GM06990 (cell line): ENCODE measurements at places on chromosomes 11 and 22.

DNA sequence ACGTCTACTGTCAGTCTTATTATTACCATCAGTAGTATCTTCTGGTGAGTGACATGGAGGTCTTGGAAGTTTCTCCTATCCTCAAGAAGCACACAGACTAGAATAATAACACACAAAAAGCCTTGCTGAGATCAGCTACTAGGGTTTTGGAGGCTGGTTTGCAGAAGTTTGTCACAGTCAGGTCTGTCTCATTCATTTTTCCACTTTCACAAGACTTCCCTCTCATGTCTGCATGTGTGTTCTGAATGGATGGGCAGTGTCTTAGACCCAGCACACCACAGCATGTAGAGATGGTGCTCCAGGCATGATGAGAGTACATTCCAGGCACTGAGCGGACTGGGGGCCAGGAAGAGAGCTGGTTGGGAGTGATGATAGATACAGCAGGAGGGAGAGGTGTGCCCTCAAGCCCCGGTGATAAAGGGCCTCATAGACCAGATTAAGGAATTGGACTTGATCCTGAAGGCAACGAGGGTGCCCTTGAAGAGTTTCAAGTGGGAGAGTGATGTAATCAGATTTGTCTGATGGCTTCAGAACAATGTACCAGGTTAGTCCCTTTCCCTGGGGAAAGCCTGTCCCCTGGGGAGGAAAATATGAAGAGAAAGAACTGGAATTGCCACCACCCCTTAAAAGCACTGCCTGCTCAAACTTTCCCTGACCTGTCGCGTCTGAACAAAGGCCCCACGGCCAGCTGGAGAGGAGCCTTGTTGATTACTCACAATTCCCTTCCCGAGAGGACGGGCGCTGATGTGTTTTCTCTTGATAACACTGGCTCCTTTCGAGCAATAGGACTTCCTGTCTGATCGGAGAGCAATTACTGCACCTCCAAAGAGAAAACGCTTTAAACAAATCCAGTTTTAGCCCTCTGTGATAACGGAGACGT lies 45.1 kb upstream of the LMO2 start:
- DNase-seq = no peak

- DNase-seq = no peak
These were observed 1.6 kb upstream of the BCR start for GRCh38 chr22:23178512-23179254.

GRCh38 chr11:82980292-82980691 lies 78.8 kb downstream of the DDIAS start:
- DNase-seq = no peak

GRCh38 chr11:34507610-34508009 lies 6.0 kb downstream of the ELF5 start:
- no peak for DNase-seq

DNA sequence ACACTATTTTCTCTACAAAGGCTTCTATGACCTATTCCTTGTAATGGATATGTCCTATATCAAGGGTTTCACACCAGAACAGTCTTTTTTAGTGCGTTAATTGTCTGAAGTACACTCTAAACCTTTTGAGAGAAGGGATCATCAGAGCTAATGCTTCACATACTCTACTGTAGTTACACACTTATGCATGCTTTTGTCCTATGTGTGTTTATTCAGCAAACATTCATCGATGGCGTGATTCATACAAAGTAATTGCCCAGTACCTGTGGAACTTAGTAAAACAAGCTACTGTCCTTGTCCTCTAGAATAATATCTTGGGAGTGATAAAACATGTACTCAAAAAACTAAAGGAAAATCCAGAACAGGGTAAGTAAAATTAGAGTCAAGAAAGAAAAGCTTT lies 139.2 kb downstream of the GUCY1A2 start:
- no peak for DNase-seq

DNA sequence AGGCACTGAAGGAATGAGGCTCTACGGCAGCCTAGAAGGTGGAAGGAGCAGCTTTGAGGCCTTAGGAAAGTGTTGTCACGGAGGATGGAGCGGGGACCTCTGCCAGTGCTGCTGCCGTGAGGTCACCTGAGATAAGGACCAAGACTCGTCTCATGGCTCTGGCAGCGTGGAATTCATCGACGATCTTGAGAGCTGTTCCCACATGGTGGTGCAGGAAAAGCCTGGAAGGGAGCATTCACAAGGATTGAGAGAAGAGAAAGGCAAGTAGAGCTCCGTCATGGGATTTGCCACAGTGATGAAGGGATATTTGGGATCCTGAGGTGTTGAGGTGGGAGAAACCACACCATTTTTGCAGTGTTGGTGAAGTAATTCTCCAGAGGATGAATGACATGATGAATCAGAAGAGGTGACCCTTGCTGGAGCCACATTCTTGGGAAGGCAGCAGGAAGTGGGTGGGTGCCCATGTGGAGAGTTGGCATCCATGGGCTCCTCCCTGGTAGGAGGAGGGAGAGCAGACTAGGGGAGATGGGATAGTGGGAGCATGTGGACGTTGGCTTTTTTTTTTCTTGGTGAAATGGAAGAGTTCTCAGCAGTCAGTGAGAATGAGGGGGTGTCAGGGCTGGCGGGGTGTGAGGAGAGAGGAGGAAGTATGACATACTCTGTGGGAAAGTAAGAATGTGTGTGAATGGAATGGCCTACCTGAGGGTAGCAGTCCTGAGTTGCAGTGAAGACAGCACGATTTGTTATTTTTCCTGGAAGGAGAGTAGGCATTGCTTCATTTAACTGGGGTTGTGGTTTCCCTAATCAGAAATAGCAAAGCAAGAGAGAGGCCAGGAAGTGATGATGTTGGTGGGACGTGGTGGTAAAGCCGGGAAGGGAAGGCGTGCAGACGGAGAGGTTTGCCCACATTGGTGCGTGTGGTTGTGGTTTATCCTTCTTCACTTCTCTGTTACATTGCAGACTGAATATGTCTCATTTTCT lies 11.1 kb downstream of the PPP6R3 start:
- DNase-seq = no peak
